ENCODE measurements at places on chromosomes 6 and 20.

GRCh38 chr20:60124776-60125381 lies 166.7 kb downstream of the CDH26 start:
- DNase-seq, result no peak

DNA sequence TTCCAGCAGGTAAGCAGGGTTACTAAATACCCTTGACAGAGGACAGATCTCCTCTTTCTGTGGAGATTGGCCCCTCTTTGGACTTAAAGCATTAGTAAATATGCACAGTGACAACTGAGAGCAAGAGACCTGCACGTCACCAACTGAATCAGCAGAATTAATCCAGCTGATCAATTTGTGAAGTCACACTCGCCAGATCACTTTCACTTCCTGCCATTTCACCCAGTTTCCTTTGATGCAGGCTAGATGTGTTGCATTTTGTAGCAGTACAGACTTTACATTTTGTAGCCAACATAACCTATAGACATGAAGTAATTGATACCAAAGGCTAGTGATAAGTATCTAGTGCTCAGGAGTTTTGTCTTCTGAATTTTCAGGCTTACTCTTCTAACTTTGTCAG lies 11.9 kb downstream of the SYNE1 start:
- no peak for DNase-seq

DNA sequence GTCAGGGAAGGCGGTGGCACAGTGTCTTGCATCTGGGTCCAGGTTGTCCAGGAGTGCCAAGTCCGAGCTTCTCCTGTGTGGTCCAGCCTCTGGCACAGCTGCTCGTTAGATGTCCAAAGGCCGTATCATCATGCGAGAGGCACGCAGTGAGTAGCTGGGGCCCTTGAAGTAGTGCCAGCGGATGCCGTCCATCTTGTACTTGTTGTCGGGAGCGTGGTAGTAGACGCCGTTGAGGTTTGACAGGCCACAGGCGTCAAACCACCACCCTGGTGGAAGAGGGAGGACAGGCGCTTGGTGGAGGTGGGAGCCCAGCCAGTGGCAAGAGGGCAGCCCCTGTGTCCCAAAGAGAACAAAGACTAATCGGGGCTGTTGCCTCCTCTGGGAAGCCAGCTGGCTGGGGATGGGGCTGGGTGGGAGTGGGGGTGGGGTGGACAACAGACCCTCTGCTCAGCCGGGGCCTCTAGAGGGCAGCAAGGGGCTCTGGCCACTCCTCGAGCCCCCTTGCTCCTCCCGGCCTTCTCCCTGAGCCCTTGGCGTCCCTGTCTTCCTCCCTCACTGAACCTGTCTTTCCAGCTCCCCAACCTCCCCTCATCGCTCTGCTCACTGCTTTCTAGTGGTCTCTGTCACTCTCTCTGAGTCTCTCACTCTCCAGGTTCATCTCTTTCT lies 39.5 kb downstream of the FAM110A start:
- DNase-seq, result no peak

DNA sequence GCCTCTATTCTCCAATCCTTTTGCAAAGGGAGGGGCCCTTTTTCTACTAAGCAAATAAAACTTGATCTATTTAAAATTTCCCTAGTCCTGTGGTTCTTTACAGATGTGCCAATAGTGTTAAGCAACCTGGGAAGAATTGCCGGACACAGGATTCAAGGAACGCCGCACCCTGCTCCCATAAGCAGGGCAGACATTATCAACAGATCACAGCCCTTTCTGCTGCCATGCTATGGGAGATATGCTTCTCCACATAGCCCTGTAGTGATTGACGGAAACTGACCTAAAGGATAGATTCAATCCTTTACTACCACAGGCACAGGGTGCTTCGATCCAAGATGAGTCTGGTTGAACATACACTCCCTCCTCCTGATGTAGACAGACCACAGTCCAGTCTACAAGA lies 118.4 kb upstream of the TRAF3IP2 start:
- no peak for DNase-seq

DNA sequence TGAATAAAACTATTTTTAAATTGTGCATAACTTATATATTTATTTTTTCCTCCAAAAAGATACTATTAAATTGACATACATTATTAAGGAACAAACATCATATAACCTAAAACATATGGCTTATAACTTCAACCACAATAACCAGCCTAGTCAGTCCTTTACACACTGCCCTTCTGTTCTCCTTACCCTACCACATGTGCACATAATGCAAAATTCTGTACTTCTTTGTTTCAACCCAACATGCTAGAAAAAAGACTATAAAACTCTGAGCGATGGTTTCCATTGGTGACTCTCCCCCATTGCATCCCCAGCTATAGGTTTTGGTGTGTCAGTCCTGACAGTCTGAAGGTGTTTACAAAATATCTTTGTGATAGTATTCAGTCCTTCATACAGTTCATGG lies 14.8 kb upstream of the TTK start:
- no peak for DNase-seq

- DNase-seq, result no peak
These were observed 753 bp upstream of the PERP start for GRCh38 chr6:138107752-138108592.

DNA sequence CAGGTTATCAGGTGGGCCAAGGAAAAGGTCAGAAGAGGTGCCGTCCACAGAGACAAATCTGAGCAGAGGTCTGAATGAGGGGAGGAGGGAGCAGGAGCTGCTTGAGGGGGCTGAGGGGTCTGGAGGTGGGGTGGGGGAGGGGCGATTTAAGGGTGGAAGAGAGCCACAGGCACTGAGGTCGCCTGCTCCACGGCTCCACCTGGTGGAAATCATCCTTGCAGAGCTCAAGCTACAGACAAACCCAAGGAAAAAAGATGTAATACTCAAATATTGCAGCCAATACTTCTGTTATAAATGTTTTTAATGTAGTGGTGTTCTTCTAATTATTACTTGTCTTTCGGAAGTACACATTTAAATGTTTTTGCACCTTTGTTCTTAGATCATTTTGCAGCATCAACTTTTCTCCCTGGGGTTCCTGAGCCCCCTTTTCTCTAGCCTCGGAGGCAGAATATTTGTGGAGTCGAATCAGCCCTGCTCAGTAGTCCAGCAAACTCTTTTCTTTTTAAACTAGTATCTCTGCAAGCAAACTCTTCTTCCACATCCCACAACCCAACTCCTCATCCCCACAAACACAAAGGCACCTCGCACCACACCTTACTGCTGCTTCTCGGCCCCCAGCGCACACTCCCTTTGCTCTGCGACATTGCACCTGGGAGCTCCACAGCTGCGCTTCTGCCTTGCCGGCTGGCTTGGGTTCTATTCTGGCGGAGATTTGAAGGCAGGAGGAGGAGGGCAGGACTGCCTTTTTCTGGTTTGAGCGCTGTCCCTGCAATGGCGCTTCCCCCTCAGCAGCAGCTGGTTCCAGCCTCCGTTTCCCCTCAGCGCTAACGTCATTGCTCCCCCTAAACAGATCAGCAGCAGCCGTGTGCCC lies 51.0 kb upstream of the TFAP2A start:
- no peak for DNase-seq

GRCh38 chr6:111069382-111070104 lies 17.8 kb upstream of the SLC16A10 start:
- no peak for DNase-seq

DNA sequence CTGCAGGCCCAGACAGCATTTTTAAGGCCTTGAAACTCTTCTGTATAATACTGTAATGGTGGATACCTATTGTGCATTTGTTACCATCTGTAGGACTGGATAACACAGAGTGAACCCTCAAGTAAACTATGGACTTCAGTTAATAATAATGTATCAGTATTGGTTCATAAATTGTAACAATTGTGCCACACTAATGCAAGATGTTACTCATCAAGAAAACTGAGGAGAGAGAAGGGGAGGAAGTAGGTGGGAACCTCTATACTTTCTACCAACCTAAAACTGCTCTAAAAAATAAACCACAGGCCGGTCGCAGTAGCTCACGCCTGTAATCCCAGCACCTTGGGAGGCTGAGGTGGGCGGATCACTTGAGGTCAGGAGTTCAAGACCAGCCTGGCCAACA lies 10.8 kb downstream of the MAPK13 start:
- DNase-seq, result no peak

- peak; percentile 81 for DNase-seq
These were observed 75.1 kb downstream of the EDN3 start for GRCh38 chr20:59375541-59375940.

DNA sequence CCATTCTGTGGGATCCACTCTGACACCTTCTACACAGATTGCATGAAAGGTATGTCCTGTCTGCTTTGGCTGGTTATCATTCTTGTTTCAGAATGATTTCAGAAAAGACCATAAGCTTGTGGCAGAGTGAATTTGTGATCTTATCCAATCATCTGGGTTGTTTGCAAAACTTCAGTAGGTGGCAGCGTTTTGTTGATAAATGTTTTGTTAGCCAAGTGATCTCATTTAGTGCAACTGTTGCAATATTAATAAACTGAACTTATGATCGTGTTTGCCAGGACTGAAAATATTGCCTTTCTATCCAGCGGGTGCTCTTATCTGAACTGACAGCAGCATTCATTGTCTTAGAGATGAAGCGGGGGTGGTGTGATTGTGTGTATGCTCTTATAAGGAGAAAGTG lies 613.2 kb upstream of the NOX3 start:
- DNase-seq, result peak; percentile 4

GRCh38 chr6:41747256-41748101 lies at the start of gene PGC:
Gene PGC (minus strand): TSS chr6:41747397. CDS start chr6:41747334, 63 bp downstream.
- DNase-seq, result no peak

DNA sequence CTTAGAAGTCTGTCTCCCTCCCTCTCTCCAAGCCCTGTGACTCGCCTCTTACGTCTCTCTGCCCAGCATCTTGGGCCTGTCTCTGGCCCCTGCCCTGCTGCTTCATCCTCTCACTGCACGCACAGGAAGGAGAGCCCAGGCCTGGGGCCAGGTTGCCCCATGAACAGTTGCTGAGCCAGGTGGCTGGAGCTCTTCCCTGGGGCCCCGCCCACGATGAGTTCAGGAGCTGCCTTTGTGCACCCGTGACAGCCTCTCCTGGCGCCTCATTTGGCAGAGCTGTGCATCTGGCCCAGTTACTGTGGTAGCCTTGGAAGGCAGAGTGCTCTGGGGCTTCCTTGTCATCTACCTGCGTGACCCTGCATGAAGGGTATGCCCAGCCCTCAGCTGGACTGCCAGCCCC lies 44.5 kb downstream of the SLC52A3 start:
- no peak for DNase-seq

- peak; percentile 37 for DNase-seq
These were observed 30.0 kb downstream of the CDKAL1 start for GRCh38 chr6:20564269-20564668.

DNA sequence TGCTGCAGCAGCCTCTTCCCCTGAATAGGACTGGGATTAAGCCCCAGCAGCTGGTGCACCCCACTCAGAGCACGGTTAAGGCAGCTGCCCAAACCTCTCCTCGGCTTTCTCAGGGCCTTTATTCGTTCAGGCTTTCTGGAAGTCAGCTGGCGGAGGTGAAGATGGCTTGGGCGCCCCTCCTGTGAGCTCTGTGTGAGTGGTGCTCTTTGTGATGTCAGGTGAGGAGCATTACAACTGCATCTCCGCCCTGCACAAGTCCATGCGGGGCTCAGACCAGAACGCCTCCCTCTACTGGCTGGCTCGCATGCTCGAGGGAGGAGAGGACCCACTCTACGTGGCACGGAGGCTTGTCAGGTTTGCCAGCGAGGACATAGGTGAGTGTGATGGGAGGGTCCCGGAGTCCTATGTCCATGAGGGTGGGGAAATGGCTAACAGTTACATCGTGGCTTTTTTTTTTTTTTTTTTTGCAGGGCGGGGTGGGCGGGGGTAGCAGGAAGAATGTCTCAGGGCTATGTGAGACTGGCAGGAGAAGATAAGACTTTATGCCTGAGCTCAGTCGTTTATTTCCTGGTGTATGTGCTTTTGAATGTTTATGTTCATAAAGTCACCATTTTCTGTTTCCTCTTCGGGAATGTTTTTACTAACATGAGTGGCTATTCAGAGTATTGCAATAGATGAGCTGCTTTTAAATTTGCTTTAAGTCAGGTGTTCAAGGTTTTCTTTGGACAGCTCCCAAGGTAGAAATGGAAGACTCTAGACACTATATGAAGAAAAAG lies 18.2 kb downstream of the WRNIP1 start:
- no peak for DNase-seq

GRCh38 chr20:57612916-57613315 lies 7.3 kb downstream of the ZBP1 start:
- DNase-seq, result no peak

- no peak for DNase-seq
These were observed 281.6 kb upstream of the SULF2 start for GRCh38 chr20:48066851-48067250.

DNA sequence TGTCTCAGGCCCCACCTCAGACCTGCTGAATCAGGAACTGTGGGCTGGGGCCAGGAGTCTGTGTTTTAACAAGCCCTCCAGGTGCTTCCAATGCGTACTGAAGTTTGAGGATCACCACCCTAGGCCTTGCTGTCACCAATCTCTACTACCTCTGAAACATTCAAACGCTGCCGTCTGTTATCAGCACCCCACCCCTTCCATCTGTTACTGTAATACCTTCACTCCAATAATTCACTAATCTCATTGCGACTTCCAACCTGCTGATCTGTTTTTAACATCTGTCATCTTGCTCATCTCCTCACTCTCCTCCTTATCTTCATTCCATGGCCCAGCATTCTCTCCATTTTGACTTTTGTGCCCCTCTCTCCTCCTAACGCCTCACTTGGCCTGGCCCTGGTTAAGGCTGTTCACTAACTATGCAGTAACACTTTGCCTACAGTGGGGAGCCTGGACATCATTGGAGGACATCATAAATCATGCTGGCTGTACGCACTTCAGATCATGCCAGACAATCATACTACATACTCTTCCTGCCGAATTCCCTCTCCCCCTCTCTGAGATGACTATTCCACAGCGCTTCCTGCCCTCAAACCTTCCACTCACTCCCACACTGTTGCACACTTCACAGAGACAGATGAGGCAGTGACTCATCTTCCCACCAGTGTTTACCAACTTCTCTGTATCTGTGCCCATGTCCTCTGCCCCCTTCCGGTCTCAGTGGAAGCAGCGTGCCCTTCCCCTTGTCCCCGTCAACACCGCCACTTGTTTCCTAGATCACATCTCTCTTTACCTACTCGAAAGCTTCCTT lies 3.0 kb upstream of the GUCA1B start:
- peak; percentile 60 for DNase-seq

- no peak for DNase-seq
These were observed 30.1 kb upstream of the MAS1L start for GRCh38 chr6:29517728-29518440.

DNA sequence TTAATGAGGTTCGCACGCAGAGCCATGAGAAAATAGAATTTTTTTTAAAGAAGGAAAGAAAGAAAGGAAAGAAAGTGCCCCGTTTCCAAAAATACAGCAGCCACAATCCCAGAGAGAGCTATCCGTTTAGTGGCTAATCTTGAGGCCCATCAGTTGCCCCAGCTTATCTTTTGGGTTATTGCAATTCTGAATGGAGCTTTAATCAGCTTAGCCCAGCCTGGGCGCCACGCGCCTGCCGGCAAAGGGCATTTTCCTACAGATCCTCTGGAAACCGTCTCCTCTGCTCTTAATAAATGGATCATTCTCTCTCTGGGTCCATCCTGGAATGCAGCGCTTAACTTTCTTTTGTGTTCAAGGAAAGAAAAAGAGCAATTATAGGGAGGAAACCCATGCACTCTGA lies 413.3 kb downstream of the MAFB start:
- no peak for DNase-seq

Measured in fibroblast of skin of right quadriceps (primary cell).